ENCODE measurements at places on chromosomes 1 and 21. TPM values are rescaled to one million over a fixed set of nuclear protein-coding genes. Genes with fewer than 3 reads are reported as not detected.

Gene MTARC1
- total RNA-seq = 1.9 TPM

- no peak for DNase-seq
These were observed 68.6 kb upstream of the COG2 start for GRCh38 chr1:230573658-230574057.

DNA sequence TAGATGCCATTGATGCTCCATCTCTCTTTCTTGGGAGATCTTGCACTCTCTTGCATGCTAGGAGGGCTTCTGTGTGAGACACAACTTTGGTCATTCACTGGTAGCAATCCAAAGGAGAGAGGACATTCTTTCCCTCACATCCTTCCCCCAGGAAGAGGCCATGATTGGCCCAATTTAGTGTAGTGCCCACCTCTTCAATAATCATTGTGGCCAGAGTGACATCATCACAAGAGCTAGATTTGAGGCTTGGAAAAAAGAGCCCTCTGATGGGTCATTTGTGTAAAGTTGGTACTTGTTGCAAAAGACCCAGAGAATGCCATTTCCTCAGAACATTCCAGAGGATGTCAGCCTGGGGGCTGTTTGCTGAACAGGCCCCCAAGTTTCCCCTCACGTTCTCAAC, 30.2 kb downstream of the S100A6 start:
- no peak for DNase-seq

GRCh38 chr1:2819429-2819828, 17.9 kb upstream of the TTC34 start:
- DNase-seq = no peak

- DNase-seq = no peak
These were observed 88.7 kb downstream of the CD247 start for GRCh38 chr1:167429612-167430011.

- peak; percentile 35 for DNase-seq
These were observed 26.2 kb upstream of the SPATA6 start for GRCh38 chr1:48498096-48498791.

DNA sequence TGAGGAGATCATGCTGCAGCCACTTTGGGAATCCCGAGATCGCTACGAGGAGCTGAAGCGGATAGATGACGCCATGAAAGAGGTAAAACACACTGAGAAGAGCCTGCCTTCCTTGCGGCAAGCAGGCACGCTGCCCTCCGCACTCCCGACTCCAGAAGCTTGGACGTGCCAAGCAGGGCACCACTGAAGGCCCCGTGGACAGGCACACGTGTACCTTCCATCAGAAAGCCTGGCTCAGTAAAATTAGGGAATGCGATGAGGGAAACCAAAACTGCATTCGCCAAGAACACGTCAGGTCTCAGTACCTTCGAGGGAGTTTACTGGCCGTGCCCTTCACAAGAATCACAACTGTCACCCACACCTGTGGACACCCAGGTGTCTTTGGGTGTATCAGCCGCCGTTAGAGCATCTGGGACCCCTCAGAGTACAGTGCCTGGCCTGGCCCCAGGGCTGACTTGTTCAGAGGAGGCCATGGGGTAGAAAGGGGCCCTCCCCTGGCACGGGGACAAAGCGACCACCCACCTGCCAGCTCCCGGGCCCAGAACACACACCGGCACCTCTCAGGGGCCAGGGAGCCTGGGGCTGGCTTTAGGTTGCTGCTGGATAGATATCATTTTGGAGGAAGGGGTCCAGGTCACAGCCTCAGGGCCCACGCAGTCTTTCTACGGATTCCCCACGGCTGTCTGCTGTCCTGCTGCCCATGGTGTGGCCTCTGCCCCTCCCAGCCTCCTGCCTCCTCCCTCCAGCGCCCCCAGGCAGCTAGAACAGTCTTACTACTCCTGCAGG, 108.4 kb downstream of the WDR4 start:
- DNase-seq = no peak

GRCh38 chr1:14956579-14957195, 196.9 kb upstream of the TMEM51 start:
- DNase-seq = no peak

GRCh38 chr1:16014509-16015482, 3.0 kb downstream of the HSPB7 start:
- no peak for DNase-seq

DNA sequence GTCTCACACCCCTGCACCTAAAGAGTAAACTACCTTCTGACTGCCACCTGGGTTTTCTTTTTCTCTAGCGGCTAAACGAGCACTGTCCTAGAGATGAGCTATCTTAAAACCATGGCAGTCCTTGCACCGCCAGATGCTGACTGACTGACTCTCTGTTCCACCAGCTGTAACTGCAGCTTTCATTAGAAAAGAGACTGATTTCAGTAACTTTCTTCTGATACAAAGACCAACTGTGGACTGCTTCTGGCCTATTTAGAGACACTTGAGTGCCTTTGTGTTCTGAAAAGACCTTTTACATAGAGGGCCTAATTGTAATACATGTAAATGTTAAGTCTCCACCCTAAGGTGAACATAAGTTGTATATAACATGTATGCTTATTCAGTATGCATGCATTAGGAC, 152.5 kb downstream of the DISC1 start:
- DNase-seq = no peak

DNA sequence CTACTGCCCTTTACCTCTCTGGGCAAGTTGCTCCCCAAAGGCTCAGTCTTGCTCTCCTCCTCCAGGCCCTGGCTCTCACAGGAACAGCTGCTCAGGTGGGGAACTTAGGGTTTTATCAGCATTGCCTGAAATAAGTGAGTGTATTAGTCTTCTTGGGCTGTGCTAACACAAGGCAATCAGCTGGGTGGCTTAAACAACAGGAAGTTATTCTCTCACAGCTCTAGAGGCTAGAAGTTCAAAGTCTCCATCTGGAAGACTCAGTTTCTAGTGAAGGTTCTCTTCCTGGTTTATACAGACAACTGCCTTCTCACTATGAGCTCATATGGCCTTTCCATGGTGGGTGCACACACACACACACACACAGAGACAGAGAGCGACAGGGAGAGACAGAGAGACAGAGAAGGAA, 2.8 kb upstream of the CD1C start:
- no peak for DNase-seq

DNA sequence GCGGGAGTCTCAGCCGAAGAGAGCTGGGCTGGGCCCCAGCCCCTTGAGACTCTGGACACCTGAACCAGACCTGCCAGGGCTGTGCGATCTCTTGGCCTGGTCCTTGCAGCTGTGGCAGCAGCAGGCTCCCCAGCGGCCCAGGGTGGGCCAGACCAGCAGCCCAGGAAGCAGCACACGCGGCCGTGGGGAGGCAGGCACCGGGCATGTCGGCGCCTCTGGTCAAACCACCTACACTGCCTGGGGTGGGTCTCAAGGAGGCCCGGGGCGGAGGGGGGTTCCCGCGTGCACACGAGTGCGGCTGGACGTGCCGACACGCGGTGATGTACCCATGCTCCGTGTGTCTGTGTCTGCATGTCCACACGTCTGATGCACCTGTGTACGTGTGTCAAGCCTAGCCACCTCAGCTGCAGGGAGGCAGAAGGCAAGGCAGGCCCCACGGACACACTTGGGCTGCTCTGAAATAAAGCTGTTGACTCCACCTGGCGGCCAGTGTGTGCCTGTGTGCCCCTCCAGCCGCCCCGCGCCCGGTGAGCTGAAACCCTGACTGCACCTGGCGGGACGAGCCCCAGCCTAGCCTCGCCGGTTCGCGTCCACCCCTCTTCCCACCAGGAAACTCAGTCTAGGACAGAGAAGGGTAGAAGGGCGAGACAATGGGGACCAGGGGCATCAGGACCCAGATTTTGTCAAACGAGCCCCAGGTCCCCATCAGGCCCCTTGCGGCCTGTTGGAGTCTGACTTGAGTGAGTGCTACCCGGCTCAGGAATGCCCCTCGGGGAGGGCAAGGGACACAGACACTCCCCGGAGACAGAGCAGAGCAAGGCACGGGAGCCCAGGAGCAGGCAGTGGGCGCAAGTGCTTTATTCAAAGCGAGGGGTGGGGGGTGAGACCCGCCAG, 11.6 kb downstream of the SCNN1D start:
- peak; percentile 37 for DNase-seq

DNA sequence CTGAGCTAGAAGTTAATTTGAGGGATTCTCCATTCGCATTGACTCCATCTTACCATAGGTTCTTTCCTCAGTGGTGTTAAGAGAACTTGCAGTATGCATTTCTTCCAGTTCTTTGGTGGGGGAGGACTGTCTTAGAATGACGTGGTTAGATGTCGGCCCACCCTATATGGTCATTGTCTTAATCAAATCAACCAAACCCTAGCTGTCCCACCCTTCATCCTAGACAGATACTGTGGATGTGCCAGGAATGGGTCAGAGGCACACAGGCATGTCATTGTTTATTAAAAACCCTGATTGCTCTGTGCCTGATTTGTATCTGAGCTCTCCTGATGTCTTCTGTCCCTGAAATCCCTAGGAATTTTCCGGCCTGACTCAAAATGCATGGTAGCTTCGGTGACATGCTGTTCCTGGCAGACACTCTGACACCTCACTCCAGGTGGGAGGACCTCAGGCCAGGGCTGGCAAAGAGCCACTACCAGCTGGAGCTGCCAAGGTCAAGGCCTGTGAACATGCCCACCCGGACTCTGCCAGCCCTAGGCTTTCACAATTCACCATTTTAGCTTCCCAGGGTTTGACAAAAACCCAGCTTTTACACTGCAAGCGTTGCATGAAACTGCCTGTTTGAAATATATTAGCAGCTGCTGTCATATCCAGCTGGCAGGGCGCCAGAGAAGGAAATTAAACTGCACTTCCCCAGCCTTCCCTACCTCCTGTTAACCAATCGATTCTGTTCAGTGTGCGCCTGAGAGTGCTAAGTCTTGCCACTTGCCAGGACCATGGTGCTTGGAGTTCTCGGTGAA, 134.0 kb downstream of the FAM78B start:
- no peak for DNase-seq

DNA sequence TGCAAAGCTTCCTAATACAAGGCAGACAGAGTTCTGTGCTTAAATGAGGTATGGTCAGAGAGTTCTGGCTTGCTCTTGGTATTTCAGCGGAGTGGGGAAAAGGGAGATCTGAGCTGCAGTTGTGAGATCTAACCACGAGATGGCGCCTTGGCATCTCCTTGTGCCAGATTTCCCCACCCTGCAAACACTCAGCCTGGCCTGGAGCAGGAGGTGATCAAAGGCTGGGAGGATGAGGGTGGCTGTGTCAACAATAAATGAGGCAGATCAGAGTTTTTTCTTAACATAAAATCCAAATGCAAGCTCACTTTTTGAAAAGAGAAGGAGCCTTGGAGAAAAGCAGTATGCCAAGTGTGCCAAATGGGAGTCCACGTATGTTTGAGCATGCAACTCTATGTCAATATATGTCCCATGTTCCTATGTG, 4.1 kb upstream of the TFAP2E start:
- peak; percentile 51 for DNase-seq

- DNase-seq = no peak
These were observed 26.9 kb downstream of the EDARADD start for GRCh38 chr1:236421022-236421421.

DNA sequence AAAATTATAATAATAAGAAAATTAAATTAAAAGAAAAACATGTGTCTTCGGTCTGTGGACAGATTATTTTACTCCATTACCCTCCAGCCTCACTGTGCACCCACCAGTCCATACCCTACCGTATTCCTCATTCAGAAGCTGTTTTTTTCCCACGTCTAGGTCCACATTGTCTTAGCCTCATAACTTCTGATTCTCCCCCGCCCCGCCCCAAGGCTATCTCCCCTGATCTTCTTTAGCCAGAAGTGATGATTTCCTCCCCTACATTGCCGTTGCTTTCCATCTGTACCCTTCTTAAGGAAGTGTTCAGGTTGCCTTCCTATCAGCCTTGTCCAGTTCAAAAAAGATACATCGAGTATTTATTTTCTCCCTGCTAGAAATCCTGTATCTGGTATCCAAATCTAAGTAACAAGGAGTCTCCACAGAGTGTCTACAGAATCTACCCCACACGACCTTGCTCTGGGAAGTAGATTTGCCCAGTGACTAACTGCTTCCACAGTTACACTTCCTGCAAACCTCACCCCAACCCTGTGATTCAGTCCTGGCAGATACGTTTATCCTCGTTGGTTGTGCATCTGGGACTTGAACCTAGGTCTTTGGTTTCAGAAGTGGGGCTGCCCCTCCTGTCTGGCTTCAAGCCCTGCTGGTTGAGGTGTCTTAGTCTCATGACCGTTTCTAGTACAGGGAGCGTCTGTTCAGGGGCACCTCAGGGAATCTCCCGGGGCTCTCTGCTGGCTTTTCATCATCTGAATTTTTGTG, 470.2 kb downstream of the CAMTA1 start:
- DNase-seq = peak; percentile 45

GRCh38 chr1:157460381-157460780, 91.9 kb downstream of the FCRL5 start:
- DNase-seq = no peak

GRCh38 chr1:111861523-111861922, 105.8 kb downstream of the DDX20 start:
- no peak for DNase-seq

- no peak for DNase-seq
These were observed 835 bp upstream of the LCE1D start for GRCh38 chr1:152795686-152796085.

DNA sequence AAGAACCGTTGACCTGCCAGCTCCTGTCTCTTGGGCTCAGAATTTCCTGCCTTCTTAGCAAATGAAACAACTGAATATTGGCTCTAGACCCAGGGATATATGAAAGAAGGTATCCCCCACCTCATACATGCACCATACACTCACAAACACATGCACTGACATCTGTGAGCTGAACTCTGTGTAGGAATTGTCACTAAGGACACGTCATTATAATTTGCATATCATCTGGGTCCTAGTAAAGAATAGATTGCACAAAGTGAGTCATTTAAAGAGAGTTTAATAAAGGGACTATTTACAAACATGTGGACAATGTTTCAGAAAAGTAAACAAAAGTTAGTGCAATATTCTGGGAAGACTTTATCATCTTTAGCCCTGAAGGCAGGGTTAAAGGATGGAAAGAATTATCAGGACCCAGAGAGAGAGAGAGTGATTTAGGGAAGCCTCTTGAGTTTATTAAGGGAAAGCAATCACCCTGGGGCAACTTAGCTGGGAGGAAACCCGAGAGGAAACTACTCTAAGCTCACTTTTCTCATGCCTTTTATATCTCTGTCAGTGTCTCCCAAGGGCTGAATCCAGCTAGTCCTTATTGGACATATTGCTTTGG, 74.1 kb upstream of the PLA2G4A start:
- no peak for DNase-seq

DNA sequence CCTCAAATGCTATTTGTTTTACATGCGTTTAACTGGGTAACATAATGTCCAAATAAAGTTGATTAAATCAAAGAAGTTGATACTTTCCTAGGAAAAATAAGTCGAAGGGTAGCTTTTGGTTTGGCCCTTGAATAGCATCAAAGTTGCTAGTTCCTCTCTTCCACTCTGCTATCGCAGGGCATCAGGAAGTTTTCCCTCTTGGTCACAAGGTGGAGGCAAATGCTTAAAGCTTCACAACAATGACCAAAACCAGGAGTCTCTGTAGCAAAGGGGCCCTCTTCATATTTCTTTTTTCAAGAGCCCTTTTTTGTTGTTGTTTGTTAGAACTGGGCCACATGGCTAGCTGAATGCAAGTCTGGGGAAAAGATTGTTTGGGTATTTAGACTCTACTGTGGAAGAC, 668.4 kb downstream of the KCNT2 start:
- DNase-seq = no peak

All from HFFc6 (cell line).